ENCODE measurements at places on chromosomes 12 and 14.

DNA sequence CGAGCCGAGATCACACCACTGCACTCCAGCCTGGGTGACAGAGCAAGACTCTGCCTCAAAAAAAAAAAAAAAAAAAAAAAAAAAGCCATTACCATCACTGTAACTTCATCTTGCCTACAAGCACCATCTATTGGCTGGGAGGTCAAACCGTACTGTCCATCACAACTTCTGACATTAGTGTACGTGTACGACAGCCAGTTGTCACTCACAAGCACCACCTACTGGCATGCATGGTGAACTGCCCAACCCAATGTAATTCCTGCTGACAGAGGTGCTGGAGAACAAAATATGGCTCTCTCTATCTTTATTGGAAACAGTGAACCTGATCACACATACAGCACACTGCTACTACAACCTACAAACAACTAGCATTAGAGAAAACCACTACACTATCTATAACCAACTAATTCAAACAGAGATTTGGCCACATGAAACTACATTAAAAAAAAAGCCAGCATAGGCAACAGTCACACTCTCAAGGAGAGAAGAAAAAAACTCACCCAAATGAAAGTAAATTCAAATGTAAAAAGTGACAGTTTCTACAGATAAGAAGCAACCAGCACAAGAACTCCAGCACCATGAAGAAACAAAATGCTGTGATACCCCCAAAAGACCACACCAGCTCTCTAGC is 82.3 kb downstream of the PUS7L start:
- peak; percentile 14 for DNase-seq

- no peak for DNase-seq
Observed at GRCh38 chr12:19945559-19946435, 422.5 kb upstream of the PDE3A start.

- no peak for DNase-seq
Observed at GRCh38 chr12:56602239-56602638, 27.9 kb downstream of the BAZ2A start.

DNA sequence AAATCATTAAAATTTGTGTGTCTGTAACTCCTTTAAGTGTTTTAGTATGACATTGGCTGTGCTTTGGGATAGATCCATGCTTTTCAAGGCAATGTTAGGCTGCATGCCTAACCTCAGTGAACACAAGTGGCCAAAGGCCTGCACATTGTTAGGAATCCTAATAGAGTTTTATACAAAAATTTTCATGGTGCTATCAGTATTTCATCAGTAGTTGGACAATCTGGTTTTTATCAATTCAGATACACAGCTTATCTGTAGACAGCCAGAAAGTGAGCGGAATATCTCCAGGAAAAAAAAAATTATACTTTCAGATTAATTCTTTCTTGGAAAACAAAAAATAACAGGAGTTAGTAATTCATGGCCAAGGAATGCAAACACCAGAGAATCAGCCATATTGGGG is 324.0 kb upstream of the PDE3A start:
- no peak for DNase-seq

GRCh38 chr14:40944521-40944920 is 662.2 kb upstream of the LRFN5 start:
- DNase-seq: no peak

- no peak for DNase-seq
Observed at GRCh38 chr12:100324498-100324897, 32.4 kb upstream of the SLC17A8 start.

DNA sequence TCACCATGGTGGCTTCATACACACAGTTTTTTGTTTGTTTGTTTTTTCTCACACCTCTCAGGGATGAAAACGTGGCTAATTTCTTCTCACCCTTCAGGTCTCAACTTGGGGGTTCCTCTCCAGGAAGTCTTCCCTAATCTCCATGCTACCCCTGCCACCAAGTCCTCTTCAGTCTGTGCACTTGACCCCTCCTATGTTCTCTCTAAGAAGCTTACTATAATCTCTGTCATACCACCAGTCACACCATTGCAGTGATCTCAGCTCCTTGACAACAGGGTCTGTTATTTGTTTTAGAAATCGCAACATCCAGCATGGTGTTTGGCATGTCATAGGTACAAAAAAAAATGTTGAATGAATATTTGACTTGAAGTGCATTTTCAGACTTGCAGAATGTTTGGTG is 83.4 kb downstream of the PRORP start:
- DNase-seq: no peak

DNA sequence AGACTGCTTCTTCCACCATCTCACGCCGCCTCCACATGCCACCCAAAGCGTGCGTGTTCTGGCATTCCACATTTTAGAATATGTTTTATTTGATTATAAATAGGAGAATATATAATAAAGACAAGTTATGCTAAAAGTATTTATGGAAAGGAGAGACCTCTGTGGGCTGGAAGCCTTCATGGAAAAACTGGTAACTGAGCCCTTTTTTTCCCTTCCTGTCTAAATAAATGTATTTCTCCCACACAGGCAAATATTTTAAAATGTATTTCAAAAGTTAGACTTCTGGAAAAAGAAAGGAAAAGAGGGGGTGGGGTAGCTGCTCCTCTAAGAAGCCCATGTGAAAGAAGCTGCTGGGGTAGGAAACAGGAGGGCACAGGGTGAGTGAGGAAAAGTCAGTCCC is 16.1 kb upstream of the NR4A1 start:
- no peak for DNase-seq

DNA sequence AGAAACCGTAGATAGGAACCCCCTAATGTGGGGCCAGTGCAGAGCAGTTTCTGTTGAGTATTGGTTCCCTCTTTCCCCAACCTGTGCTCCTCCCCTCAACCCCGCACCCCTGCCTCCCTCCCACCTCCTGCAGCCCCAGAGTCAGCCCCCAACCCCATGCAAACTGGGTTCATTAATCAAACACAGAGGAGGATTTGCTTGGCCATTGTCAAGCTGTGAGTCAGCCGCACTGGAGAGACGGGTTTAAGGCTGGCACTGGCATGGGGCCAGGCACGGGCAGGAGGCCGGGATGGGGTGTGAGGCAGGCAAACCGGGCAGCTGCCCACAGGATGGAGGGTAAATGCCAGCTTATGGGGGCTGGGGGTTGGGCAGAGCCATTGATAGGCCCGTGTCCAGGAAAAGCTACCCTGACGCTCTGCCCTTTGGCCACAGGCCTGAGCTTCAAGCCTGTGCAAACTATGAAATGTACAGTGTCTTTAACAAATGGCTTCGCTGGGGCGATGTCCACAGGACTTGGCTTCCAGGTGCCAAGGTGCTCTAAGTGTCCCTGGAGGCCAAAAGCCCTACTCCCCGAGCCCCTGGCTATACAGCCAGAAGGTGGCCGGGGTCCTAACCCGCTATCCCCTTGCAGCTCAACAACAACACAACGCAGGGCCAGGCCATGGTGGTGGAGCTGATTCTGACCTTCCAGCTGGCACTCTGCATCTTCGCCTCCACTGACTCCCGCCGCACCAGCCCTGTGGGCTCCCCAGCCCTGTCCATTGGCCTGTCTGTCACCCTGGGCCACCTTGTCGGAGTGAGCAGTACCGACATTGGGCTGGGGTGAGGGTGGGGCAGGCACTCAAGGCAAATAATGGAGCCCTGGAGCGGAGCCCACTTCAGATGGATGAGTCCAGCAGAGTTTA is 1.4 kb downstream of the AQP5 start:
- DNase-seq: no peak

GRCh38 chr14:65920996-65921395 is 508.5 kb downstream of the FUT8 start:
- no peak for DNase-seq

DNA sequence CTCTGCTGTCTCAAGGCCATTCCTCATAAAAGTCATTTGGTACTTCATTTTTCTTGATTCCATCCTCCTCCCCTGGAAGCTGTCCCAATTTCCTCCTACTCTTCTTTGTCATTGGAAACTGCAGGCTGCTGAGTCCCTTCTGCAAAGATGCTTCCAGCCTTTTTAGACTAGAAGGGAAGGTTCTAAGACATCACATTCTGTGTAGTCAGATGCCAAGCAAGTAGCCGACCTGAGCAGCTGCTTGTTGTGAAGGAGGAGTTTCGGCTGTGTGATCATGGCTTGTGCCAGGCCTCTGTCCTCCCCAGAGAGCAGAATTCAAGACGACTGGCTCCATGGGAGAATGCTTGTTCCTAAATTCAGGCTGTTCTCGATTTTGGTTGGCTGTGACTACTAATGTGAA is 8.7 kb downstream of the RFC5 start:
- DNase-seq: no peak

GRCh38 chr12:46292754-46293402 is 24.0 kb upstream of the SLC38A1 start:
- no peak for DNase-seq

GRCh38 chr14:103116636-103117035 is 6.6 kb upstream of the TNFAIP2 start:
- DNase-seq: no peak

- DNase-seq: no peak
Observed at GRCh38 chr12:101474711-101475386, at the start of gene SPIC. TSS of gene SPIC (plus strand) at chr12:101475336. CDS start at chr12:101476905, 1,569 bp downstream.

- no peak for DNase-seq
Observed at GRCh38 chr14:90487031-90487430, 90.2 kb downstream of the CALM1 start.

GRCh38 chr12:93139028-93139665 is 210.1 kb upstream of the EEA1 start:
- no peak for DNase-seq

GRCh38 chr12:20547816-20548575 is 147.1 kb upstream of the SLCO1C1 start:
- DNase-seq: no peak

- no peak for DNase-seq
Observed at GRCh38 chr12:87383680-87384079, 645.5 kb downstream of the C12orf50 start.

- no peak for DNase-seq
Observed at GRCh38 chr14:87343652-87344051, 649.3 kb downstream of the GALC start.

GRCh38 chr14:66426451-66426850 is 59.7 kb upstream of the CCDC196 start:
- no peak for DNase-seq

DNA sequence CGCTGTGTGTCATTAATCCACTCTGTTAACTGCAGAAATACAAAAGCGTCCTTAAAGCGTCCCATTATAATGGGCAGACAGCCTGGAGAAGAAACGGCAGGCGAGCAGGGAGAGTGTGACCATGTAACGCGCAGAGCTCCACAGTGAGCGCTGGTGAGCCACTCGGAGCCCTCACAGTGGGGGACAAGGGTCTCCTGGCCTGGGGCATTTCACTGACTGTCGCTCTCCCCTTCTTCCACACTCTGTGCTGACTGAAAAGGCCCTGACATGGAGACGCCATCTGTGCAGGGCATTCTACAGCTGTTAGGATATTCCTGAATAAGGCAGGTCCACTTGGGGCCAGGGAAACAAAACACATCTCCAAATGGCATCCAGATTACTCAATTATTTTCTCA is 24.2 kb downstream of the CCDC92 start:
- no peak for DNase-seq

- DNase-seq: no peak
Observed at GRCh38 chr12:64480148-64480547, 28.2 kb downstream of the TBK1 start.

DNA sequence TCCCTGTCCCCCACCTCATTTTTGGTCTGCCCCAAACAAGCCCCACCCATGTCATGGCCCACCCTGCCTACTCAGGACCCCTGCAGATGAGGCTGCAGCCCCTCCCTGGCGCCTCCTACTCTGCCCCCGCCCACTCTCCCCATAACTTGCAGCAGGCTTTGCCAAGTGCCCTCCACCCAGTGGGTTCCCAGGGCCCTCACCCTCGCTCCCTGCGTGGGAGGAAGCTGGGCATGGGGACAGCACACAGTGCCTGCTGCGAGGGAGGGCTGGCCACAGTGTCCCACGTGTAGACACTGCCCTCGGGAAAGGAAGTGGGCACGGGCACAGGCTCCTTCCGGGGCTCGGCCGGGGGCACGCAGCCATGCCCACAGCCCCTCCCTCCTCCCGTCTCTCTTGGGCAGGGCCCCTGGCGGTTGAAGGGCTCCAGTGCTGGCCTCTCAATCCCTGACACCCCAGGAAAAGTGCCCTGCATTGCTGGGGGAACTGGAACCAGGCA is 9.4 kb downstream of the AKT1 start:
- no peak for DNase-seq

GRCh38 chr14:69657950-69658355 is 46.6 kb downstream of the SUSD6 start:
- no peak for DNase-seq

DNA sequence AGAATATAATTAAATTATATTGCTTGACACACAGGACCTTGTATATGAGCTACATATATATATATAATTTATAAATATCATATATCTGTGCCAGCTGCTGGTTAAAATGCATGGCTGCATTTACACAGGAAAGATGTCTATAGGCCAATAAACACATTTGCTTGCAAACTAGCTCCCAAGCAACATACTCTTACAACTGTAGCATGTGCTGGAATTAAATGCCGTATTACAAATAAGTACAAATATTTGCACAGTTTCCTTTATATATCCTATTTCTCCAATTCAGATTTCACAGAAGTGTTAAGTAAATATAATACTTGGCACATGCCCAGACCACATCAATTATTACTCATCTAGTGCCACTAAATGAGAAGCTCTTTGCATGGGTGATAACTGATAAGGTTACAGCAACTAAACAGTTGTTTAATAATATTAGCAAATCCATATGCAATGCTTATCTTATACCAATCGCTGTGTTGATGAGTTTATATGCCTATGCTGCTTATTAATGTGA is 66.7 kb upstream of the E2F7 start:
- DNase-seq: no peak

- DNase-seq: no peak
Observed at GRCh38 chr12:132389026-132389425, 59.6 kb upstream of the GALNT9 start.

- no peak for DNase-seq
Observed at GRCh38 chr12:13471471-13471870, 274.9 kb downstream of the EMP1 start.

DNA sequence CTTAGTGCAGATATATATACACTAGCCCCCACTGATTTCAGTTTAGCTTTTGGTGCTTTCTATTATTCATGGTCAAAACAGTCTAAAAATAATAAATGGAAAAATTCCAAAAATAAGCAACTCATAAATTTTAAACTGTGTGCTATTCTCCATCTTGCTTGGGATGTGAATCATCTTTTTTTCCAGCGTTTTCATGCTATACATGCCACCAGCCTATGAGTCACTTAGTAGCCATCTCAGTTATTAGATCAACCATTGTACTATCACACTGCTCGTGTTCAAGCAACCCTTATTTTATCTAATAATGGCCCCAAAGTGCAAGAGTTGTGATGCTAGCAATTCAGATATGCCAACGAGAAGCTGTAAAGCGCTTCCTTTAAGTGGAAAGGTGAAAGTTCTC is 73.9 kb upstream of the KRR1 start:
- no peak for DNase-seq
